ENCODE measurements at places on chromosomes 2 and 18.
A peak's percentile ranks its signal among the peaks of the same experiment; 100 is the strongest.

DNA sequence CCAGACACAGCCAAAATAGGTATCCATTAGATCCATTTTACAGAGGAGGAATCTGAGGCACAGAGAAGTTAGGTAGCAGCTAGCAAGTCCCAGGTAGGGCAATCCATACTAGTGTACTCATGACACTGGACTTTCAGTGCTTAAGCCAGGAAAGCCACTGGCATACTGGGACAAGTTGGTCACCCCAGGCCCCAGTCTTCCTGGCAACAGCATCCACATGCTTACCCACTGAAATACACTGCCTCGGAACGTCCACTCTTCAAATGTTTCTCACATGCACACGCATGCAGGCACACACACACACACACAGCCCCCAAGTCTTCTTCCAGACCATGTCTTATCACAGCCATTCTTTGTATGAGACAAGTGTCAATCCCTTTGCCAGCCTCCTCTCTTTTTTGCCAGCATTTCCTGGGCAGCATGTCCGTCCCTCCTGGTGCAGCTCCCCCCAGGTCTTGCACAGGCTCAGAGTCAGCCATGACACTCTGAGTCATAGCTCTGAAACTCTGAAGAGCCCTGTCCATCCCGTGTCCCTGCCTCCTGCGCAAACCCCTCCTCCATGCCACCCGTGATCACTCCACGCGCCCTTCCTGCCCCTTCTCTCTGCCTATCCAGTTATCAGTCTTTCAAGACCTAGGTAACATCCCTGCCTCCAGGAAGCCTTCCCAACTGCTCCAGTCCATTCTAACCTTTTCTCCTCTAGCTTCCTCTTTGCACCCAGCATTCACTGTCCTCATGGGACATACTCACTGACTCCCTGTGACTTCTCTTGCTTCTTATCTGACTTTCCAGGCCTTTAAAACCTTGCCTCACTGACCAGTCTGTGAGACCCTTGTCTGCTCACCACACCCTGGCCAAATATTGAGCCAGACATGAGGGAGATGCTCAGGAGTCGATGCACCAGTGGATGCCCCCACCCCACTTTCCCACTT, 10.9 kb upstream of the TEX261 start:
- DNase-seq = no peak

GRCh38 chr2:176421297-176422050, 152.2 kb downstream of the MTX2 start:
- DNase-seq = no peak

DNA sequence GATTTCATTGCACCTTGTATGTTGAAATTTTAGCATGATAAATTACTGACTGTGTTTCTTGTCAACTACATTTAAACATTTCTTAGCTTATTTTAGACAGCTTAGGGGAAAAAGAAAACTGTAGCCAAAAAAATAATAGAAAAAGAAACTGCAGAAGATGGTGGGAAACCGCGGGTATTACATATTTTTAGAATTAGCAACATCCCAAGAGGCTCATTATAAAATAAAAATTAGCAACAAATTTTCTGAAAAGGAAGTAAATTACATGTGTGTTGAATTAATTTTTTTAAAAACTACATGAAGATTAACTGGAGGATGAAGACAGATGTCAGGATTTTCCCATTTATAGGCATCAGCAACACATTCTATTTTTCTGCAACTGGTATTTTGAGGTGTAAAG, 4.3 kb downstream of the PELI1 start:
- no peak for DNase-seq

- no peak for DNase-seq
Measured at GRCh38 chr18:78960709-78961108, 18.9 kb upstream of the SALL3 start.

- no peak for DNase-seq
Measured at GRCh38 chr2:14700753-14701152, 68.2 kb downstream of the LRATD1 start.

DNA sequence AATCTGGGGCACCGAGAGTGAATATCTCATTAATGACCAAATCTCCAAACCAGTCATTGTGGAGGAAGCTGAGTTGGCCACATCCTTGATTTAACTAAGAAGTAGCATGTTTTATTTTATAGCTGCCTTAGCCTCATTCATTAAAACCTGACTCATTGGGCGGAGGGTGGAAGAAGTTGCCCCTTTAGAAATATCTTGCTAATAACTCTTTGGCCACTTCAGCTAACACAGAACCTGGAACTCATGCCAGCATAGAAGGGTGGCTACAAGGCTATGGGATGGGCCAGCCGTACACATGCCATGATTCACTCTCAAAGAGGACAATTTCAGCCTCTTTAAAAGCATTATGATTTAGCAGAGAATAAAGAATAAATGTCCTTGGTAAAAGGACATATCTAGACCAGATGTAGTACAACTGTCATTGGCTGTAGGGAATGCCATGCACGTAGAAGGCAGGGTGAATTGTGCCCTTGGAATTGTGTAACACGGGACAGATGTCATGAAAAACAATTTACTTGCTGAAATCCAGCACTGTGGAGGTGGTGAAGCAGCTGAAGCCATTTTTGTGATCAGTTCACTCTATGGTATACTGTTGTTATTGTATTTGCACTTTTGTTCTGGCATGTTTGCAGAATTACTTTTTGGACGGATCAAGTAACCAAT, 330.0 kb downstream of the PLCL1 start:
- no peak for DNase-seq

- DNase-seq = peak; percentile 55
Measured at GRCh38 chr18:34493566-34494358, 216.3 kb upstream of the DTNA start.

- DNase-seq = no peak
Measured at GRCh38 chr2:218746960-218747359, 35.0 kb upstream of the CYP27A1 start.

GRCh38 chr2:232876978-232877441, 6.9 kb downstream of the SNORC start:
- DNase-seq = peak; percentile 17

- no peak for DNase-seq
Measured at GRCh38 chr2:25614711-25615110, 58.7 kb downstream of the DTNB start.

- no peak for DNase-seq
Measured at GRCh38 chr18:62848946-62849345, 133.6 kb downstream of the PHLPP1 start.

GRCh38 chr2:36235426-36235825, 120.2 kb upstream of the CRIM1 start:
- no peak for DNase-seq

GRCh38 chr2:83364264-83364663, 1094.8 kb downstream of the SUCLG1 start:
- no peak for DNase-seq

DNA sequence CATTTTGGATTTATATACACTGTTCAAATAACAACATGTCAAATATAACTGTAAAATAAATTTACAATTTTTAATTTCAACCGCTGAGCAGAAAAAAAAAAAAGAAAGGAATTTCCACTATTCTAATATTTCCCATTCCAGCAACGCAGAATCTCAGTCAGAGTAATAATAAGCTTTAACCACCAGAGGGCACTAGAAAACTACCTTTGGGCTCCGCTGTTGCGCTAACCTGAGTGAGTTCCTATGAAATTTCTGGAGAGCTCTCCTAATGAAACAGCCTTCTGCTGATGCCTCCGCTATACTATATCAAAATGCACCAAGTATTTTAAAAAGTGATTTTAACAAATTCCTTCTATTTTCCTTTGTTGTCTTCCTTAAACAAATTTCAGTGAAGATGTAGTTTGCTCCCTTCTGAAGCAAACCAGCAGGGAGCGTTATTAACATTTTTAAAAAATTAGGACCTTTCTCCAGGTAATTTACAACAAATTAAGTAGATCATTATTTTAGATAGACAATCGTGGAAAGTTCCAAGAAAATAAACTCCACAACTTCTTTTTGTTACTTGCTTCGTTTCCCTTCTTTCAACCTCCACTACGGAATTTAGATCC, 23.0 kb downstream of the ERMN start:
- DNase-seq = no peak

- DNase-seq = peak; percentile 2
Measured at GRCh38 chr2:240410808-240411207, 24.7 kb upstream of the GPC1 start.

DNA sequence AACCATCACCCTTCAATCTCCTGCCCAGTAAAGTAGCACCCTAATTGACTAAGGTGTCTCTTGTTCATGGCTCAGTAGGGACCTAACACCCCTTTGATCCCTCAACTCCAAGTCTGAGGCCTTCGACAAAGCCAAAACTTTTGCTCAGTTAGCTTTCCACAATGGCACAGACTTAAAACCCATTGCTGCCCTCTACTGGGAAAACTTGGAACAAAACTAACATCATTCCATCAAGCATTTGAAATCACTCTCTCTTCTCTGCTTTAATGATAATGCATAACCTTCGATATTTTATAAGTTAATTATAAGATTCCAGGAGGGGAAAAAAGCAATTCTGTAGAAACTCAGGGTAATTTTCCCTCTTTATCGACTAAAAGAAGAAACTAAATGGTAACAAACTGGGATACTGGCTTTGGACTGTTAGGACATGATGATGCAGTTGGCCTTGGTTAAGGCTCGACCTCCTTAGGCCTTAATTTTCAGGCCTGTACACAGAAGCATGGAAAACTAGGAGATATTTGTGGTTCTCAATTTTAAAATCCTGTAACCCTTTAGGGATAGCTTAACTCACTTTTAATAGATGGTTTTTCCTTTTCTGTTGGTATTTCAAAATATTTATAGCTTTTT, 127.8 kb downstream of the STK39 start:
- peak; percentile 29 for DNase-seq

DNA sequence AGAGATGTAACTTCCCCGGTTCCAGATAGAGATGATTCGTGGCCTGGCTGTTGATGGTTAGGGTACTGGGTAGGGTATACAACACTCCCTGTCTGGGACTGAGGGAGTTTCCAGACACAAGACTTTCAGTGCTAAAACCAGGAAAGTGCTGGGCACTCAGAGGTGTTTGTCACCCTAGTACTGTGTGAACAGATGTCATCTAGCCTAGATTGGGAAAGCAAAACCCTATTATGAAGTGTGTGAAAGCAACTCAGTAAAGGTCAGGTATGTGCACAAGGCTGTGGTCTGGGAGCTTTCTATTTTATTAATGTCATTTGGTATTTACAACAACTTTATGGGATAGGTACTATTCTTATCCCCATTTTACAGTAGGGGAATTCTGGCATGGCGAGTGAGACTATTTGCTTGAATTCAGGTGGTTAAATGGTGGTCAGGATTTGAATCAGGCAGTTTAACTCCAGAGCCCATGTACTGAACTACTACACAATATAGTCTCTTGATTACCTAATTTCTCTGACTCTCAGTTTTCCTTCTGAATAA, 2.6 kb downstream of the BZW1 start:
- no peak for DNase-seq
